ENCODE measurements at places on chromosomes 12 and 14. TPM values are rescaled to one million over a fixed set of nuclear protein-coding genes. Genes with fewer than 3 reads are reported as not detected.

DNA sequence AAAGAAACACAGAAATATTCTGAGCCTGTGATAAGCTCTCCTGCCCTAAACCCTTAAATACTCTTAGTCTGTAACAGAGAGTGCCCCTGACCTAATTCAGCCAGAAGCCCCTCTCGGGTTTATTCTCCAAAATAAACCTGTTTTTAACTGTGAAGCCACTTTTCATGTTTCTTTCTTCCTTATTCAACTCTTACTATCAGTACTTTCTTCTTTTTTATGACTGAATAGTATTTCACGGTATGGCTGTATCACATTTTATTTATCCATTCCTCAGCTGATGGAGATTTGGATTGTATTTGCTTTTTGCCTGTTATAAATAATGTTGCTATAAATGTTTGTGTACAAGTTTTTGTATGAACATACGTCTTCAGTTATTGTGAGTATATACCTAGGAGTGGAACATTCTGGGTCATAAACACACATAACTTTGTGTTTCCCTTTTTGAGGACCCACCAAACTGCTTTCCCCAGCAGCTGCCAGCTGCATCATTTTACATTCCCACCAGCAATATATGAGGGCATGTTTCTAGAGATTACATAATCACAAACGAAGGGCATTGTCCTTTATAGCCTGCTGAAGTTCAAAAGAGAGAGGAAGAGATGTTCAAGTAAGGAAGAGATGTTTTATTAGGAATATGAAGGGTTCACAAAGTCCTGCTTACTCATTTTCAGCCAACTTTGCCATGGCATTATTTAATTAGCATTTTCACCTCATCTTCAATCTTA lies 199.4 kb upstream of the NUDT4 start:
- DNase-seq, result no peak

- peak; percentile 25 for DNase-seq
Observed at GRCh38 chr12:79274501-79275064, 410.0 kb downstream of the SYT1 start.

DNA sequence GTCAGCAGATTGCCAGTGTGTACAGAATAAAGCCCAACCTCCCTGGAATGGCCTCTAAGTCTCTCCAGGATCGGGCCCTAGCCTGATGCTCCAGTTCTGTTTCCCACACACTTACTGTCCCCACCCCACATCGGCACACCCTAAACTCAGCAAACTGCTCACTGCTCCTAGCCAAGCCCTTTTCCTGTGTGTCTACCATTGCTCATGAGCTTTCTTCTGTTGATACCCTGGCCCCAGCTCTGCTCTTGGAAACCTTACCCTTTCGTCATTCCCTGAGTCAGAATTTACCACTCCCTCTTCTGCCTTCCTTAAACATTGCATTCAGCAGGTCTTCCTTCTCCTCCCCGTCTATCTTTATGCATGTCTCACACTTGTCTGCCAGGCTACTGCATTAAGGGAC lies 158.9 kb downstream of the TMX1 start:
- DNase-seq, result peak; percentile 95

DNA sequence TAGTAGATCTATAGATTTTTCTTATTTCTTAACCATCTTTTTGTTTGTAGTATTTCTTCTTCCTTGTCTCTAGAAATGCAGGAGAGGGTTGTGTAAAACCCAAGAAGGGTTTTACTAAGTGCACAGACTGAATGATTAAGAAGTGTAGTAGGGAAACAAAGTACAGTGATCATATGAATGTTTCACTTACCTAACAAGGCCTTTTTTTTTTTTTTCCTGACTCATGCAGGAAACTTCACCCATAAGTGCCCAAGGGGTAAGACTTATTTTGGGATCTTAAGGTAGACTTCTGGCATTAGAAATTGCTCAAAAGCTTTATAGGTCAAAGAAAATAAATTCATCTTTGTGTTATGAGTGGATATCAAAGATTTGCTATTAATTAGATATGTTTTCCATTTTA lies 10.2 kb downstream of the SCN8A start:
- no peak for DNase-seq

- DNase-seq, result peak; percentile 12
Observed at GRCh38 chr12:102879144-102879763, 37.8 kb downstream of the PAH start.

Gene GLIPR1L1
- not detected for total RNA-seq
